Naive thymus-derived CD4-positive, alpha-beta T cell (primary cell): ENCODE measurements at places on chromosomes 4 and X.

- no peak for DNase-seq
These were observed 54.5 kb upstream of the ATXN3L start for GRCh38 chrX:13374364-13374763.

DNA sequence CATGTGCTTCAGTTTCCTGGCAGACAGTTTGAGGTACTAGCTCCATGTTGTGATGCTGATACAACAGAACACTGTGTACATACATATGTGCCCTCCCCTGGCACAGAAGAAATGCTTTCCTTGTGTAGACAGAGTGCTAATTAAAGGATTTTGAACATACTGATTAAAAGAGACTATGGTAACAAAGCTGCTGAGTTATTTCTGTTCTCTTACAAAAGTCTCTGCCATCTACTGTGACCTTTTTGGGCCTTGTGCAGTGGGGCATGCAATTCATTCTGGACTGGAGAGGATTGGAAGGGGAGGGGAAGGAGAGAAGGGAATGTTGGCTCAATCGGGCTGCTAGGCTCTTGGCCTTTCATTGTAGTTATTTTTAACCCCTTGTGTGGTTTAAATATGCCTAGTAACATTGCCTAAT lies 6.0 kb downstream of the PDLIM5 start:
- no peak for DNase-seq

DNA sequence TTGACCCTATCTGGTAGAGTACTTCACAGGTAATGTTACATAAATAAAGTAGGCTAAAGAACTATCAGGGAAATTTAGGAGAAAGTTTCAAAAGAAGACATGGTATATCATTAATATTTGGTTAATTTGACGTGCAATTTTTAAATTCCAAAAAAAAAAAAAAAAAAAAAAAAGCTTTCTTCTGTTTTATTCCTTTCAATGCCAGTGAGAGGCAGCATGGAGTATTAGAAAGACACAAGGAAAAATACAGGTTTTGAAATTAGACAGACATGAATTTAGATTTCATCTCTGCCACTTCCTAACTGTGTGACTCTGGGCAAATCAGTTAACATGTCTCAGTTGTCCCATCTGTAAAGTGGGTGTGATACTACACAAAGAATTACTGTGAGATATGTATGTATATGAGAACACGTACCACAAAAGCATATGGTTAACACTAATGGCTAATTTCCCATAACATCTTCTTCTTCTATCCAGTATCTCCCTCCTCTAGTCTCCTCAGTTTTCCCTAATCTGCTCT lies 132.5 kb downstream of the GPC3 start:
- no peak for DNase-seq

DNA sequence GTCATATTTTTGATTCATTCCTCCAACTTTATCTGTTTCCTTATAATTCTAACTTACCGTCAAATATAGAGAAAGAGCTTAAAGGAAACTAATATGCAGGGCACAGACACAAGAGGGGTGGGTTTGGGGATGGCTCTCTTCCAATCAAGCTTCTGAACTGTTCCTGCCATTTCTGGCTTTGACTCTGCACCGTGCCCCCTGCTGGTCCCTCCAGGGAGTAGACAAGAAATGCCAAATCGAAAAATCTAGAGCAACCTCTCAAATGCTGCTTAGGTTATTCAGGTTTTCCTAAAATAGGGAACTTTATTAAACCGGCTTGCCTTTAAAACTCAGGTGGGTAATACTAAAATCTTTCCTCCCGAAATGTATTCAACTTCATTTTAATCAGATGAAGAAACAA lies 39.8 kb upstream of the VCX3A start:
- no peak for DNase-seq

GRCh38 chrX:132843363-132843762 lies 115.1 kb downstream of the HS6ST2 start:
- no peak for DNase-seq

- no peak for DNase-seq
These were observed 1603.0 kb upstream of the TENM3 start for GRCh38 chr4:180640193-180640592.
